Activated CD8-positive, alpha-beta memory T cell treated with anti-CD3 and anti-CD28 coated beads for 1 hour (primary cell): ENCODE measurements at places on chromosomes 5 and 9.

GRCh38 chr9:101050650-101051049 is 22.1 kb downstream of the PLPPR1 start:
- DNase-seq: no peak

DNA sequence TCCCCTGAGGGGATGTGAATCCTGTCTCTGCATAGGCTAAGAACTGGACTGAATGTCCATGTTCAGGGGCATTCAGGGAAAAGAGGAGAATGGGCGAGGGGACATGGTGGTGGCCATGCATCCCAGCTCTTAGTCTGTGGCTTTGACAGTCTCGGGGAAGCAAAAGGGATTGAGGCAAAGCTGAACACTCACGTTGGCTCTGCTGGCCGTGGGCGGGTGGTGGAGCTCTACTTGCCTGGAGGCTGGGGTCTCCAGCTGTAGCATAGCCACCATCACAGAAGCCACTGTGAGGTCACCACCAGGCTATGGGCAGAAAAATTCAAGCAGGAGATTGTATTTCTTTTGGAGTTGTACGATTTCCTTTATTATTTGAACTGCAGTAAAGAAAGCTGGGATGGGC is 4.1 kb downstream of the GARIN3 start:
- DNase-seq: no peak

DNA sequence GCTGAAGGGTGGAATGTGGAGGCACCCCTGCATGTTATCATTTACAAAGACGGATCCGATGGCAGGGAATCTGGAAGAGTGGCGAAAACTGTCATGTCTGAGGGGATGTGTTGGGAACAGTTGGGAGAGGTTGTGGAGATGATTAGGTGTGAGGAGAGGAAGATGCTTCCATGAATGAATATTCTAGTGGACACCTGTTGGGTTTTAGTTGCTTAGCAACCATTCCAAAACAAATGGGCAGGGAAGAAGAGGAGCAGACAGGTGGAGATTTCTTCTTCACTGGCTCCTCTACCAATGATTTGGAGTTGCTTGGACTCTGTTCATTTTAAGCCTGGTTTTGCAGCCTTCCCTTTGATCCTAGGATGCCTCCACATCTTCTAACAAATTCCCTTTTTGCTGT is 465.3 kb upstream of the CLINT1 start:
- DNase-seq: no peak

- no peak for DNase-seq
These were observed 279.7 kb downstream of the EBF1 start for GRCh38 chr5:158819840-158820620.

GRCh38 chr5:130333089-130333488 is 428.8 kb downstream of the CHSY3 start:
- no peak for DNase-seq

- DNase-seq: no peak
These were observed 8.6 kb downstream of the SPINK1 start for GRCh38 chr5:147822686-147823491.

- DNase-seq: no peak
These were observed 92.4 kb downstream of the EQTN start for GRCh38 chr9:27204578-27204977.

GRCh38 chr9:27572566-27572917 is 739 bp downstream of the C9orf72 start:
- DNase-seq: no peak

- no peak for DNase-seq
These were observed 7.8 kb upstream of the DTWD2 start for GRCh38 chr5:118996098-118996497.

GRCh38 chr9:134545215-134545542 is 96.4 kb upstream of the COL5A1 start:
- no peak for DNase-seq

DNA sequence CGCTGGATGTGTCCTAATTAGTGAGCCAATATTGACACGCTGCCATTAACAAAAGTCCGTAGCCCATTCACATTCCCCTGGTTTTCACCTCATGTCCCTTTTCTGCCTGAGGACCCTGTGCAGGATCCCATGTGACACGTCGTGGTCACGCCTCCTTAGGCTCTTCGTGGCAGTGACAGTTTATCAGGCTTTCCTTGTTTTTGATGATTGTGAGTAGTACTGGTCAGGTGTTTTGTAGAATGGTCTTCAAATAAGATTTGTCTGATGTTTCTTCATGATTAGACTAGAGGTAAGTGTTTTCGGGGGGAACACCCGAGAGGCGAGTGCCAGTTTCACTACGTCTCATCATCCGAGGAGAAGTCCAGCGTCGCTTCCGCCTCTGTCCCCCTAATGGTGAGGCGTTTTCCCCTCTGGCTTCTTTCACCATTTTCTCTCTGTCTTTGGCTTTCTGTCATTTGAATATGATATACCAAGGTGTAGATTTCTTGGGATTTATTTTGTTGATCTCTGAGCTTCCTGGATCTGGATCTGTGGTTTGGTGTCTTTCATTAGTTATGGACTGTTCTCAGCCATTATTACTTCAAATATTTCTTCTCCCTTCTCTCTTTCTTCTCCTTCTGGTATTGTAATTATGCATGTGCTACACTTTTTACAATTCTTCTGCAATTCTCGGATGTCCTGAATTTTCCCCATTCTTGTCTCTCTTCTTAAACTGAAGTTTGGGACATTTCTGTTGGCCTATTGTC is 57.3 kb downstream of the TRIP13 start:
- no peak for DNase-seq

- DNase-seq: no peak
These were observed 10.5 kb upstream of the ERAP1 start for GRCh38 chr5:96818125-96818788.

DNA sequence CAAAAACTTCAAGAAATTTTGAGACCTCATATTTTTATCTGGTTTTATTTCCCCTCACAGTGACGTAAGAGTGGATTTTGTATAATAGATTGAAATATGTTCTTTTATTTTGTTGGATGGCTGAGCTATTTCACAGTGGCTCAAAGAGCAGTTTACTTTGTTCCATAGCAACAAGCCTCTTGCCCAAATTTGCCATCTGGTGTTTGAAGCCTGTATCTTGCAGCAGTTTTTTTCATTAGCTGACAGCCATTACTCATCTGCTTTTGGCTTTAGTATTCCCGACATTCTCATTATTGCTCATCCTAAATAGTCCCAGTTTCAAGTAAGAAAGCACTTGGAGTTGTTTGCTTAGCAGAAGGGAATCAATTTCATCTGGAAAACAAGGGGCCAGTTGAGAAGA is 36.3 kb downstream of the GDA start:
- no peak for DNase-seq

GRCh38 chr9:109311731-109312130 is 9.1 kb downstream of the EPB41L4B start:
- DNase-seq: no peak
